GM23248 (cell line): ENCODE measurements at places on chromosomes 7 and 10. TPM values are rescaled to one million over a fixed set of nuclear protein-coding genes. Genes with fewer than 3 reads are reported as not detected.
A peak's percentile ranks its signal among the peaks of the same experiment; 100 is the strongest.

The ZMIZ2 gene
- 9.7 and 12.4 TPM in 2 replicates for total RNA-seq

The TFR2 gene
- 0.11 and 0.51 TPM in 2 replicates for total RNA-seq

GRCh38 chr7:13560441-13560840, 429.0 kb downstream of the ETV1 start:
- H3K4me1 ChIP-seq, result peaks cover 12% of the 10 kb centered on the region
- no peaks in the 10 kb centered on the region for H3K27me3 ChIP-seq
- no peaks in the 10 kb centered on the region for H3K36me3 ChIP-seq
- DNase-seq, result peak; percentile 88

DNA sequence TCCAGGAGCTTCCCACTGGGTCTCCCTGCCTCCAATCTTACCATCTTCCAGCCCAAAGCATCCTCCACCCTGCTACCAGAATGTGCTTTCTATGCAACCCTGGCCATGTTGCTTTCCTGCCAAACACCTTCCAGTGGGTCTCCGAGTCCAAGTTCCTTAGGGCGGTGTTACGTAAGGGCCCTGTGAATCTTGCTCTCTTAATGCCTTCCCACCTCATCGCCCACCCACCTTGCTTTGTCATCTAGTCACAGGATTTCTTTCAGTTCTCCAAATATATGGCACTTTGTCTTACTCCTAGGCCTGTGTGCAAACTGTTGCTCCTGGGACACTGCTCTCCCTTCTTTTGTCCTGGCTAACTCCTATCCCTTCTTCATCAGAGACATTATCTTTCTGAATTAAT, 344.5 kb downstream of the RPS24 start:
- H3K36me3 ChIP-seq, result no peaks in the 10 kb centered on the region
- no peak for DNase-seq
- H3K27ac ChIP-seq, result no peak overlapping the region
- H3K4me3 ChIP-seq, result no peak overlapping the region

The ZCCHC24 gene
- total RNA-seq, result 30.3 and 34.0 TPM in 2 replicates

DNA sequence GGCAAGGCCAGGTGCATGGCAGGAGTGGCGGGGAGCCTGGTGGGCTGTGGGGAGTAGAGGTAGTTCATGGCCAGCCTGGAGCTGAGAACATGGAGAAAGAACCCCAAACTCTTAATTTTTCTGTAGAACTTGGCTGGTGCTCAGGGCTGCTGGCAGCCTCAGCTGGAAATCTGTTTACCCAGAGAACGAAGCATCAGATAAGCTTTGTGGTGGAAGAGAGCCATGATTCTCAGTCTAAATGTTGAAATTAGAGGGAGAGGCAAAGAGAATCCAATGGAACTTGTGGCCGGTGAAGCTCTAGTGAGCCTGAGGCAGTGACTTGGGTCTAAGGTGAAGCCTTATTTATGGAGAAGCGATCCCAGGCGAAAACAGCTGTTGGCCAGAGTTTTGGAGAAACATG, 126.4 kb downstream of the CCDC3 start:
- no peak for DNase-seq
- no peak overlapping the region for H3K27ac ChIP-seq
- no peaks in the 10 kb centered on the region for H3K4me1 ChIP-seq
- H3K27me3 ChIP-seq, result no peaks in the 10 kb centered on the region

GRCh38 chr10:84424731-84425167, 96.4 kb downstream of the CCSER2 start:
- no peaks in the 10 kb centered on the region for H3K27me3 ChIP-seq
- peak; percentile 96 for DNase-seq
- 0 out of 2 replicates have a peak, but pooled peaks cover under 1% of the 10 kb centered on the region for H3K36me3 ChIP-seq
- H3K4me3 ChIP-seq, result peak overlapping the region; percentile 70
- H3K4me1 ChIP-seq, result peaks cover 42% of the 10 kb centered on the region
- peak overlapping the region; percentile 92 for H3K27ac ChIP-seq

GRCh38 chr10:126417220-126417825, 29.0 kb upstream of the ADAM12 start:
- no peaks in the 10 kb centered on the region for H3K36me3 ChIP-seq
- H3K4me3 ChIP-seq, result no peak overlapping the region
- no peak overlapping the region for H3K27ac ChIP-seq
- no peaks in the 10 kb centered on the region for H3K27me3 ChIP-seq
